ENCODE measurements at places on chromosomes 1 and 21.

DNA sequence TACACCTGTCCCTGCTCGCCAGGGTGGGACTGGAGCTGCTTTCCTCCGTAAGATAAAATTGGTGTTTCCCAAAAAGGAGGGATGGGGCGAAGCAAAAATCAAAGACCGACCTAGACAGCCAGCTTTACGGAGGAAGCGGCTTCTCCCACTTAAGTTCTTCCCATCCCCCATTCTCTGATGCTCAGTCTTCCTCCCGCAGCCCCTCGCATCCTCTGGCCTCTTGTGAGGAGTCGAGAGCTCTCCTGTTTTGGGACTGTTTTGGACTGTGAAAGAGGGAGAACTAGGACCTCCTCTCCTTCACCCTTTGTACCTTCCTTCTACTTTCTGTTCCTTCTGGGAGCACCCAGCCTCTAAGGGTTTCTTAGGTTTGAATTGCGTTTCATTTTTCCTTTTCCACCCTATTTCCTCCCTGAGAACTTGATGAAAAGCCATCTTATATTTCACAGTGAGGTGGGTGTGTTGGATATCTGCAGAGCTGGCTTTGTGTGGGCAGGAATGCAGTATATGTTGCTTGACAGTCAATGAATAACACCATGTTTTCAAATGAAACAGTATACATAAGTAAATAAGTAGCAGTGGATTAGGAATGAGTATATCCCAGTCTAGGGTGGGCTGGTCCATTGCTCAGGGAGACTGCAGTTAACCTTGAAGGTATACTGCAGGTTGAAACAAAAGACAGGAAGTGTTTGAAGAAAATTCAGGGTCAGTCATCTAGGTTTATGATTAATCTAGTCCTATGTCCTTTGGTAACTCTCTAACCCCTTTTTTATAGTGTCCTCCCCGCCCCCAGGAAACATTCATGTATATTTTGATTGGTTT is 848 bp downstream of the CTTNBP2NL start:
- no peak for DNase-seq

GRCh38 chr1:109490029-109490933 is 3.6 kb upstream of the CYB561D1 start:
- peak; percentile 32 for DNase-seq

DNA sequence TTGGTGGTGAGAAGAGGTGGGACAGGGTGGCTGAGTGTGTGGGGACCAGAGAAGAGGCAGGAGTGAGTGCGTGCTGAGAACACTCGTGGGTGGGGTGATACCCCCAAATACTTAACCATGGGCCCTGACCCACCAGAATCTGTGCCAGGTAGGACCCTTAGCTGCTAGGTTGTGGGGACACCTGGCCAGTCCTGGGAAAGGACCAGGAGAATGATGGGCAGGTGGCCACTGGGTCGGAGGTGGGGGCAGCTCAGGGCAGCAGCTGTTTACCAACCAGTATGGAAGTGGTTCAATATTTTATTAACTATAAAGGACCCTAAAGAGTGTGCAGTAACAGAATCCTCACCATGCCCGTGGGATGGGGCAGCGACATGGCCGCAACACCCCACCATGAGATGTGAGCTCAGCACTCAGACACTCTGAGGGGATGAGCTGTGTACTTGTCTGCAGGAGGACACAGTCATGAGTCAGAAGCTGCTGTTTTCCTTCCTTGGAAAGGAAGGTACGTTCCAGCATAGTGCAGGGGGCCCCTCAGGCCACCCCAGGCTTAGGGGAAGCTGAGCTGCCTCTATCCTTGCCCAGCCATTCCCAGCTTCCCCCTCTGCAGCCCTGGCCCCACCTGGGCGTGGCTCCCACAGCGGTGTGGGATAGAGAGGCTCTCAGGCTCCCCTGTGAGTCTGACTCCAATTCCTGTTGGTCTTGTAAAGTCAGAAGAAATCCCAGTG is 25.4 kb downstream of the TEX35 start:
- peak; percentile 61 for DNase-seq

GRCh38 chr1:201361652-201362504 is 15.6 kb downstream of the TNNT2 start:
- no peak for DNase-seq

- DNase-seq, result no peak
Measured at GRCh38 chr1:159282118-159282517, 20.0 kb upstream of the FCER1A start.

DNA sequence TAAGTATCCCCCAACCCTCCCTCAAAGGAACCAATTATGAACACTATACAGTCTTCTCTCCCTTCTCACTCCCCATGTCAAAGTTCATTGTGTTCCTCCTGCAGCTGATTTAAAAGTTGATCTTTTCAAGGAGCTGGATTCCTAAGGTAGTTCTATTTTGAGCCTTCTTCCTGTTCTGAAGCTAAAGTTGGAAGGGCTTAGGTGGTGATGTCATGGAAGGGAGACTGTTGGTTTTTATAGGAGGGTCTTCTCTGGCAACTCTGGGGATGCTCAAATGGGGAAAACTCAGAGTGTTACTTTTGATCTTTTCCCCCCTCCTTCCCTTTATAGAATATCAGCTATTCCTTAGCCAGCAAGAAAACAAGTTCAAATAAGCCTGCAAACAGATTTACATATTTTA is 83.0 kb upstream of the AK4 start:
- DNase-seq, result no peak
